ENCODE measurements at places on chromosomes 7 and 10.

- DNase-seq, result no peak
Observed at GRCh38 chr10:809671-810350, 120.3 kb upstream of the DIP2C start.

DNA sequence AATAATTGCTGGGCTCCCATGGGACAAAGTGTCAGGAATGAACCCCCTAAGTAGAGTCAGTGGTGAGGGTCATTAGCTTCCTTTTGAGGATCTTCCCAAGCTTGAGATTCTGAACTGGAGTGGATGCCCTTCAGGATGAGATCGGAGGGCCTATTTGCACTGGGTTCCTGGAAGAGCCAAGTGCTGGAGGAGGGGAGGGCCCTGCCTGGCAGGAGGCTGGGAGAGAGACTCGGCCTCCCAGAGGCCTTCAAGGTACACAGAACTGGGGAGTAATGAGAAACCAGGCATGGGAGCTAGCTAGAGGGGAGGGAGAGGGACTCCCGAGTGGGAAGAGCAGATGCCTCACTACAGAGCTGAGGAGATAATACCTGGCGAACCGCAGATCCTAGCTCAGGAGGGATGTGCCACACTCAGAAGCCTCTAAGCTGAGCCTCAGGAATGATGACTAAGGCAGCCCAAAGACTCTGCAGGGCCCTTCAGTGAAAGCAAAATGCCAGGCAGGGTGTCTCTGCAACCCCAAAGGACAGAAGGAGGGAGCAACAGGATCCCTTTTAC, 9.4 kb downstream of the PDAP1 start:
- DNase-seq, result no peak

DNA sequence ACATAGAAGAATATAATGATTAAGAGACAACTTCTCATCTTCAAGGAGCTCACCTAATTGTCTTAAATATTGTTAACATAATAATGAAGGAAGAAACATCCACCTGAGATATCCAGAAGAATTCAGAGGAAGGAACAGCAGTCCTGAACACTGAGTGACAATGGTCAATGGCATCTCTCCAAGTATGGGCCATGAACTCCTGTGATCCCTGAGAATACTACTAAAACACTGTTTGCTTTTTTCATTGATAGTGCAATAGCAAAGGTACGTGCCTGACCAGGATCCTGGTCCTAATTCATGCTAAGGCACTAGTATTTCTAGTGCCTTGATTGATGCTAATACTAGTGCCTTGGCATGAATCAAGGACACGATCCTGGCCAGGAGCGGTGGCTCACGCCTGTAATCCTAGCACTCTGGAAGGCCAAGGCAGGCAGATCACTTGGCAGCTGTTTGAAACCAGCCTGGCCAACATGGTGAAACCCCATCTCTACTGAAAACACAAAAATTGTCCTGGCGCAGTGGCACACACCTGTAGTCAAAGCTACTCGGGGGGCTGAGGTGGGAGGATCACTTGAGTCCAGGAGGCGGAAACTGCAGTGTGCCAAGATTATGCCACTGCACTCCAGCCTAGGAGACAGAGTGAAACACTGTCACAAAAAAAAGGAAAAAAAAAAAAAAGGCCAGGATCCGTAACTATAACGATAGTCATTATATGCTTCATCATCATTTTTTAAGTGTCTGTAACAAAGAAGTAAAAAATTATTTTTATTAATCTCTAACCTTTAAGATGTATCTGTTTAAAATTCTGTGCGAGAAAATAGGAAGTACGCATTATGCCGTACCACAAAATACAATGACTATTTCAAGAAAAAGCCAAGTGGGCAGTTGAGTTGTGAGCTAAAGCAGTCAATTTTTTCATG, 49.1 kb downstream of the SRPK2 start:
- no peak for DNase-seq

DNA sequence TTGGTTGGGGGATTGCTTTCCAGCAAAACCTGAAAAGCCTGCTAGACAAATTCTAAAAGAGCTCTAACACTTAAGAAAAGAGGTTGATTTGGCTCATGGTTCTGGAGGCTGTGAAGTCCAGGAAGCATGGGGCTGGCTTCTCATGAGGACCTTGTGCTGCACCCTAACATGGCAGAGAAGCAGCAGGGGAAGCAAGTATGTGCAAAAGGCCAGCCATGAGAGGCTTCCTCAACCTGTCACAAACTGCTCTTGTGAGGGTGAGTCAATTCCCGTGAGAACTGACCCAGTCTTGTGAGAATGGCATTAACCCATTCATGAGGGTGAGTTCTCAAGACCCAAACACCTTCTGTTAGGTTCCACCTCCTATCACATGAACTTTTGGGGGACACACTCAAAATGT, 54.3 kb upstream of the IGFBP3 start:
- no peak for DNase-seq

DNA sequence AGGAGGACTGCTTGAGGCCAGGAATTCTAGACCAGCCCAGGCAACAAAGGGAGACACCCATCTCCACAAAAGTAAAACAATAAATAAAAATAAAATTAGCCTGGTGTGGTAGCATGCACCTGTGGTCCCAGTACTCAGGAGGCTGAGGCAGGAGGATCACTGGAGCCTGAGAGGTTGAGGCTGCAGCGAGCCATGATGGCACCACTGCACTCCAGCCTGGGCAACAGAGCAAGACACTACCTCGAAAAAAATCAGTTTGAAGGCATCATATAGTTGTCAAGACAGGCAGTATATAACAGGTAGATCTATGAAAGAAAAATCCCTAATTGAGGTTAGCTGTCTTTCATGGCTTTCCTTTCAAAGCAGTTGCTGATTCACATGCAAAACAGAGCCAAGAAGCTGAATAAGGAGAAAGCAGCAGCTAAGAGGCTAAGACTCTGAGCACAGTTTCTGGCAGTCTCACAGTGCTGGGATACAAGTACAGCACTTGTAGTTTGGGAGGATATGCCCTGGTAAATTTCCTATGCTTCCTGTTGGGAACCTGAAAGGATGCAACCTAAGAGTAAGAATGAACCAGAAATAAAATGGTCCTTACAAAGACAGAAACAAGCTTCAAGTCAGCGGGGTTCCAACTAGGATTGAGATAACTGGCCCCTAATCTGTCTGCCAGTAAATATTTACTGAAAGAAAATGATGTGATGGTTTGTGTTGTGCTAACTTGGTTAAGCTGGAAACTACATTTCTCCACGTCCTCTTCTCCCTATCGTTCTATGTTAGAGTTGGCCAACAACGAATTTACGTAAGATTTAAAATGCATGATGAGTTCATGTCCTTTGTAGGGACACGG, 368.5 kb upstream of the HPS1 start:
- no peak for DNase-seq

GRCh38 chr10:129646973-129647372, 179.9 kb downstream of the MGMT start:
- no peak for DNase-seq

DNA sequence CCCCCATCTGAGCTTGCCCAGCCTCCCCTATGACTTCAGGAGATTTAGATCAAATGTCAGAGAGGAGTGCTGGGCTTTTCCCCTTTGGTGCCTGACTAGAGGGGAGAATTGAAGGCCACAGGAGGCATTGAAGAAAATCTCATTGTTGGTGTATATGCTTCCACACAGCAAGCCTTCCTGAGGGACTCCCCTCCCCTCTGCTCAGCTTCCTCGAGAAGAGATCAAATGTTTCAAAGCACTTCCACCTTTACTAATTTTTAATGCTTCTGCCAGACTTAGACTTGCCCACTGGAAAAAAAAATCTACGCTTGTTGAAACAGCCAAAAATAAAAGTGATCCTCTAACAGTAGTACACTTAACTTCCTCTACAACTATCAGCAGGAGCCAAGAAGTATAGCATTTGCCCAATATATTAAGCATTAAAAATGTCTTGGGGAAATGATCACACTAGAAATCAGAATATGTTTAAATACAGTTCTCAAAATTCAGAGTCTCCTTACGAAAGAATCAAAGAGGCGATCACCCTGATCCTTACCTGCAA, 79.3 kb downstream of the FZD1 start:
- DNase-seq, result no peak

DNA sequence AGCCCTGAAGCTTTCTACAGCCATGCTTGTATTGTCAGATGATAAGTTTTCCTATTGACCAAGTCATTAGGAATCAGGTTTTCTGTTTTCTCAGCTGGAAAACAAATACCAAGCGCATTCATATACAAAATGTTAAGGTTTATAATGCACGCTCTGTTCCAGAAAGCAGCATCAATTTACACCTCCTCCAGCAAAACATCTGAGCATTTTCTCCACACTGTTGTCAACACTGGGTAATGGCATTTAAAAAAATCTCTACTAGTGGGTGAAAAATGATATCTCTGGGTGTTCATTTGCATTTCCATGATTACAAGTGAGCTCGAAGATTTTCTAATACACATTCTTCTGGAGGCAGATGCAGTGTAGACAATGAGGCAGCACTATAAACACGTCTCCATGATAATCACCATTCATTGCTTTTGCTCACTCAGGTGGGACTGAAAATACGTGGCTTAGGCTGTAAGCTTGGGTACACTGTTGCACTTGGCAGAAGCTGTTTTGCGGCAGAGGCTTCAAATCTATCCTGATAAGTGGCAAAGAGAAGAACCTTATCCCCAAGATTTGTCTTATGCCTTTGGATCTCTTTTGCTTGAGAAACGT, 114.8 kb upstream of the PLPP4 start:
- DNase-seq, result no peak

- no peak for DNase-seq
Observed at GRCh38 chr10:13698217-13698616, 111.5 kb downstream of the PRPF18 start.

DNA sequence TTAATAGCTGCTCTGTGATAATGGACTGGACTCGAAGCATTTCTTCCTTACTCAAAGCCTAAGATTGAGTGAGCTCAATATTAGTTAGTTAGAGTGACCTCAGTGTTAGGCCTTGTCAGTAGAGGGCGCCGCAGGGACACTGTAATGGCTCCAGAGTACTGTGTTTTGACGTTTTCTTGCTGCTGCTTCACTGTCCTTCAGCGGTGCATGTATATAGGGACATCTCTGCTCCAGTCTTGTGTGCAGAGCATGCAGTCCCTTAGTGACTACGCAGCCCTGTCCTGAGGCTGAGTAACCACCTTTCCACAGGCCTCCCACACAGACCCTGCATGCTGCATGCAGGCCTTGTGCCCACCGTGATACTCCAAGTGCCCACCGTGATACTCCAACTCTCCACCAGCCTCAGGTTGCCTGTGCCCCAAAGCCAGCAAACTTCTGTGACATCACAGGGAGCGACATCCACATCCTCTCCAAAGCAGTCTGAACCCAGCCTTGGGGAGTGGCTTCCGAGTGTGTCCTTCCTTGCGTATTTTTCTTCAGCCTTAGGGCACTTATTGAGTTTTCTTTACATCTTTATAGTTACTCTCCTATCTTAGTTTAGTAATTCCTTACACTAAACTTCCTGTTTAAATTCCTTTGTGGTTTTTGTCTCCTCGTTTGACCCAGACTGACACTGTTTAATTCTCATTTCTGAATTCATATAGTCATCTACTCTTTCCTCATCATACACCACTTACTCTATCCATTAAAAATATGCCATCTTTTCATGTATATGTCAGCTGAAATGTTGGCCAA, 118.2 kb downstream of the JAZF1 start:
- DNase-seq, result peak; percentile 88

GRCh38 chr7:1654111-1654510, 16.0 kb upstream of the ELFN1 start:
- DNase-seq, result no peak

DNA sequence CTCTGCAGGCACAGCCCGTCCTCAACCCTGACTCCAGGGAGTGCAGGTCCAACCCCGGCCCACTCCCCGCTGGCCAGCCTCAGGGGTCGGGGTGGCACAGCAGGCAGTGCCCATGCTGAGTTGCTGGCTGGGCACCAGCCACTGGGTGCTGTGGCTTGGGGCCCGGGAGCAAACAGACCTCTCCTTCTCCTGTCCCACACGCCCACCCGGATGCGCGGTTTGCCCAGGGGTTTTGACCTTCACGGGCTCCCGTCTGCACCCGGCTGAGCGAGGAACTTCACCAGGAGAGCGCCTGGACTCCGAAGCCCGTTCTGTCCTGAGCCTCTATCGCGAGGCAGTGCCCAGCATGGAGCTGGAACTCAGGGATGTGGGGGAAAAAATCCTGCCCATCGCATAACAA, 2.6 kb upstream of the GRIFIN start:
- DNase-seq, result no peak

DNA sequence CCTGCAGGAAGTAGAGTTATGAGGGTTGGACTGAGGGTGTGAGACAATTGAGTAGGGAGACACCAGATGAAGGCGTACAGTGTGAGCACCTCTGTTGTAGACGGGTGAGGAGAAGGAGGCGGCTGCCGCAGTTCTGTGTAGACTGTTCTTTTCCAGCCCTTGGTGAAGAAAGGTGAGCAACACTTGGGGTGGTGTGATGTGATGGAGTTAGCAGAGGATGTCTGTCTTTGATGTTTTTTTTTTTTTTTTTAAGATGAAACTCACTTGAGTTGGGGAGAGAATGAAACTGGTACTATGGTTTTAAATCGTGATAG, 42.8 kb upstream of the RNF216 start:
- DNase-seq, result no peak

DNA sequence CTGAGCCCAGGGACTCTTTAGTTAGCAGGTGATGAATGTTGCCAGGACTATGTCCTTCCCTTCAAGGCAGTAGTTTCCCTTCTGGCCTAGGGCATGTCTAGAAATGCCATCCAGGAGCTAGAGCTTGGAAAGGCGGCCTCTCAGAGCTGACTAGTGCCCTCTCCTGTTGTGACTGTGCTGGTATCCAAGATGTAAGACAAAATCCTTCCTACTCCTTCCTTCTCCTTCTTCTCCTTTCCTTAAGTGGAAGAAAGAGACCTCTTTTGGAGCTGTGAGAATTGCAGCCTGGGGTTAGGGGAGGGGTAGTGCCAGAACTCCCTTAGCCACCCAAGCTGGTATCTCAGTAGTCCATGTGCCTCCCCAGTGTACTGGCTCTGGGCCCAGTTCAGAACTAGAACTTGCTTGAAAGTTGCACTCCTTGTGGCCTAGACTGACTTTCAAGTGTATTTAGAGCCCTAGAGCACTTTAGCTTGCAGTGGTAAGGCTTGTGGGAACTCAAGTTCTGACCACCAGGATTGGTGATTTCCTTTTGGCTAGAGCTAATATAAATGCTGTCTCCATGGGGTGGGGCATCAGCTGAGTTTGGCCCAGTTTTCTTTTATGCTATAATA, 118.8 kb downstream of the NPSR1 start:
- DNase-seq, result no peak

GRCh38 chr10:132364594-132364970, 32.4 kb upstream of the PWWP2B start:
- DNase-seq, result no peak

- no peak for DNase-seq
Observed at GRCh38 chr7:134395604-134396003, 63.3 kb downstream of the AKR1B1 start.

DNA sequence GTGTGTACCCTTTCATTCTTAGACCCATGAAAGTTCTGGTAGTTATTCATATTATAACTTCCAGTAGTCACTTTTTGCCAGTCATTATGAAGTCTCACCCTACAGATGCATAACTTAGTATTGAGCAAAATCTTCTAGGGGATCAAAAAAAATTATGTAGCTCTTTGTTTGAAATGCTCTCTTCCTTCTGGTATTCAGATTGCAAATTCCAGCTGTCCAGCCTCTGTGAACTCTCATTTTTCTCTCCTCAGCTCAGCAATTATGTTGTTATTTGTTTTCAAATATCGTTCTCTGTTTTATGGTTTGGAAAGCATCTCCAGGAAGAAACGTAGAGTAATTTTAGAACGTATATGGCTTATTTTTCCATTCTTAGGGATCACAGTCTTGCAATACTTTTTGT, 442.5 kb downstream of the SEMA3D start:
- DNase-seq, result no peak

Data from Kasumi-1 (cell line).